Activated effector memory CD4-positive, alpha-beta T cell treated with anti-CD3 and anti-CD28 coated beads, Interleukin-2, amount 50 U/mL, for 16 hours (primary cell): ENCODE measurements at places on chromosomes 7 and 10.

GRCh38 chr10:108410236-108410635 is 1245.7 kb upstream of the SORCS1 start:
- DNase-seq, result no peak

DNA sequence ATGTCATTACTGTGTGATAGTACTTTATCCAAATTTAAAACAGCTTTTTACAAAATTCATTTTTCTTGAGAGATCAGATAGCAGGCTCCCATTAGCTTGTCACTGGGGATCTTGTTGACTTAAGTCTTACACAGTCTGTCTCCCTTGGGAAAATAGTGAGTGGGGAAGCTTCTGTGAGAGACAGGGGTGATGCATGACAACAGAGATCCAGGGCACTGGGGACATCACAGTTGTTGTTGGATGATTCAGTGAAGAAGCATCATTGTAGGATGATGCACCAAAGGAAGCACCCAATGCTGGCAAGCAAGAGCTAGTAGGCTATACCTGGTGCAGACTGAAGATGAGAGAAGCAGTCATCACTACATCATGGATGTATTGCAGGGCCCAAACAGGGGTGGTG is 284.7 kb downstream of the HDAC9 start:
- DNase-seq, result no peak

DNA sequence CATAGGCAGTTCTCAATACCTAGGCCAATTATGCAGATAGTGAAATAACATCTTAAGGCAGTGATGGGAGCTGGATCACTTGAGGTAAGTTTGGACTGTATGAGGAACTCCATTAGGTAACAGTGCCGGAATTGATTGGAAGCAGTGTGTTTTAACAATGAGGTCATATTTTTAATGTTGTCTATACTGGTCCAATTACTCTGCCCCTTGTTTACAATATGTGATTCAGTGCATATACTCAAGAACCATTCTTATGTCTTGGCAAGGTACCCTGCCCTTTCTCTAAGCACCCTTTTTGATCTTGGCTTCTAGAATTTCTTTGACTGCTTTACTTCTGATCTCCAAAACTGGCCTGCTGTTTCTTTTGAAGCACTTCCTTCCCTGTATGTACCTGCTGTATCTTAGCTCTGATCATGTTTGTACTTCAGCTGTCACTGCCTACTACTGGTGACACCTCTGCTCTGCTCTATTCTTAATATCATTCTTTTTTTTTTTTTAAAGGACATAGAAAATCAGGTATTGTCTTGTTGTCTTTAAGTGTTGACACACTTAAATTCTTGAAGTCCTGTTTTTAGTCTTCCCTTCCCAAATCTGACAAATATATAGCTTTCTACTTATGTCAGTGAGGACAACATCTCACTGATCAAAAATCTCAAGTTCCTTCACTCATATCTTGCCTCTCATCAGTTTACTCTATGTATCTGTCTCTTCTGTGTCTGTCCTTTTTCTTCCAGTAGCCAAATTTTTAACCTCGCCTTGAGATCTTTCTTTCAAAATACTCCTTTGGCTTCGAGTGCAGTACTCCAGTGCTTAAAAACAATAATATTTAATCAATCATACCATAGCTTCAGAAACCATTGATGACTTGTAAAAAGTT is 46.4 kb upstream of the RPA3 start:
- no peak for DNase-seq

DNA sequence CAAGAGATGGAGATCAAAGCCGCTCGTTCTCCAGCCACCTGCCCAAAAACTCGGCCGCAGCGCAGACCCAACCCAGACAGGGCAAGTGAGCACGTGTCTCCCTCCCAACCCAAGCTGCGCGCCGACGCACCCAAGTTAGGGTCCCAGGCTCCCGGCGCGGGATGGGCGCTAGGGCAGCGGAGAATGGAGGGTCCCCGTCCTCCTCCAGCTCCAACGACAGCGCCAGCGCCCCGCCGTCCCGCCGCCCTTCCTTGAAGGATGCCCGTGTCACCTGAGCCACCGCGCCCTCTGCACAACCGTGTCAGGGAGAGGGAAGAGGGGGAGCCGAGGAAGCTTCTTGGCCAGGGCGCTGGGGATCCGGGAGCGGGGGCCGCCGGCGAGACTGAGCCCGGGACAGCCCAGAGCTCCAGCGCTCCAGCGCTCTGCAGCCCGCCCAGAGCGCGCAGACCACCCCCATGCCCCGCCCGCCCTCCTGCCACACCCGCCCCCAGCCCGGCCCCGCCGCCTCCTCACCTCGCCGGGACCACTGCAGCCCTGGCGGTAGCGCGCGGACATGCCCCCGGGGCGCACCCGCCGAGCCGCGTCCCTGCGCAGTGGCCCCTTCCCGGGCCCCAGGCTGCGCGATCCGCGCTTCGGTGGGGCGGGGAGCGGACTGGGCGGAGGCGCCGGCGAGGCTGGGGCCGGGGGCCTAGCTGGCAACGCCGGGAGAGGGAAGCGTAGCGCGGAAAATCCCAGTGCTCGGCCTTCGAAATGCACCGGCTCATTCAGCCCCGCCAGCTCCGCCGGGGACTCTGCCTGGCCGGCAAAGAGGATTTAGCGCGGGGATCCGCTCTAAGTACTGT is at the start of gene SLC16A12:
SLC16A12 (minus strand) TSS at position 424 of the 842 bp plus-strand sequence. CDS start 73,016 bp downstream, outside the sequence.
- DNase-seq, result no peak

- no peak for DNase-seq
Measured at GRCh38 chr7:128105228-128106022, 74.2 kb upstream of the LRRC4 start.

DNA sequence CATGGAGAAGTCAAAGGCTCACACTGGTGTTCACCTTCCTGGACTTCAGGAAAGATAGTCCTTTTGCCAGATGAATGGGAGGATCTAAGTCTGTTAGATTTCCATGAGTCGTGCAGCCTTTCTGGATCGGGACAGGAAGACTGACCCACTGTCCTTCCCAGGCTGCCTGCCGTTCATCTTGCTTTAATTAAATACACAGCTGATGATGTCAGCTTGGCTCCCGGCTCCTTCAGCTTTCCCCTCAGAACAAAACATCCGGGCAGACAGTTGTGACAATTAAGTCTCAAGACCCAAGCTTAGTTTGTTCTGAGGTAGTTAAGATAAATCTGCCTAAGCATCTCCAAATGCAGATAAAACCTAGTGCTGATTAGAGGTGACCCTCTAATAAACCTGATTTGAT is 58.6 kb downstream of the AUTS2 start:
- no peak for DNase-seq

- DNase-seq, result no peak
Measured at GRCh38 chr10:95729323-95730055, 26.5 kb upstream of the ENTPD1 start.

DNA sequence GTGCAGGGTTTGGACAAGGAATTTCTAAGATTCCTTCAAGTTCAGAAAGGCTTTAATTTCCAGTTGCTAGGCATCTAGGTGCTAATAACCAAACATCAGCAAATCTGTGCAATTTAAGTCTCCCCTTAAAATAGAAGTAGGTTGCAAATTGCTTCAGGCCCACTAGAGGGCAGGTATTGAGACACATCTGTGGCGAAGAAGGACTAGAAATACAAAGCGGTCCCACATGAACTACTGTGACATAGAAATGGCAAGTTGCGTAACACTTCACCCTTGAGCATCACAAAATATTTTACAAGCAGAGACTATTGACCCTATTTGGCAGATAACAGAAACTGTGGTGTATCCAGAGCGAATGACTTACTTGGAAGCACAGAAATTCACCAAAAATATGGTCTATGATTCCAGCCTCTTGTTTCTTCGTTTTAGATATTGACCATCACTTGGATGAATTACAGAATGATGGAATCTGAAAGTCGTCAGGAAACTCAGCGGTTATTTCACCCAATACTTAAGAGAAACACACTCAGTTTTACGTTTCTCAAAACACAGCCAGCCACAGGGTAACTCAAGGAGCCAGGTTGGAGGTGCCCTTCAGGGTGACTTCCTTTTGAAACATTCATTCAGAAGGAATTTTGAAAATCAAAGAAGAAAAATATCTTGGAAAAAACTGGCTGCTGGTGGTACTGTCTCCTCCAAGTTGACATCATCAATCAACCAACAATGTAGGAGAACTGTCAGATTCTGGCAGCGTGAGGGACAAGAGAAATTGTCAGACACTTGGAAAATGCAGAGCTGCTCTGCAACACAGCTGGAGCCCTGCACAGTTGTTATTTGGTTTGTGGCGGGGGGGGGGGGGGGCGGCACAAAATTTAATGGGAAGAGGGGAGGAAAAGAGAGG is 256.3 kb upstream of the MINDY3 start:
- DNase-seq, result no peak

DNA sequence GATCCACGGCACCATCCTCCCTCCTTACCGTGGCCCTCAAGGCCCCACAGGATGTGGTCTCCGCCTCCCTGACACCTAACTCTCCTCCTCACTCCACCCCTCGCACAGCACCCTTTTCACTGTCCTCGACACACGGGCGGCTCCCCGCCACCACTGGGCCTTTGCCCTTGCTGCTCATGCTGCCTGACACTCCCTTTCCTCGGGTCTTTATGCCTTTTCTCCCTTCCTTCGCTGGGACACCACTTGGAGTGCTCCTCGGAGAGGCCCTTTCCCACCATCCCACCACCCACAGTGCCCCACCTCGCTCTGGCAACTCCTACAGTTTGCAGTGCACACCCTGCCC is 7.9 kb upstream of the INMT start:
- no peak for DNase-seq
